ENCODE measurements at places on chromosomes 7 and 10. TPM values are rescaled to one million over a fixed set of nuclear protein-coding genes. Genes with fewer than 3 reads are reported as not detected.

TFPI2 gene
- total RNA-seq, result 26.3 TPM

RPEL1 gene
- under 0.01 TPM for total RNA-seq

LRIT1 gene
- not detected for total RNA-seq

TBC1D12 gene
- total RNA-seq, result 9.2 TPM

VSTM2A gene
- not detected for total RNA-seq

ITPRID1 gene
- not detected for total RNA-seq

SLC26A3 gene
- total RNA-seq, result not detected

GARIN1A gene
- 0.52 TPM for total RNA-seq

TMEM184A gene
- total RNA-seq, result under 0.01 TPM

IFIT1B gene
- under 0.01 TPM for total RNA-seq

MKX gene
- not detected for total RNA-seq

All from bronchial smooth muscle cell (primary cell).